ENCODE measurements at places on chromosomes 5 and 9. TPM values are rescaled to one million over a fixed set of nuclear protein-coding genes. Genes with fewer than 3 reads are reported as not detected.

- no peak for DNase-seq
Measured at GRCh38 chr5:123220621-123221146, 131.6 kb downstream of the PRDM6 start.

BTNL9 gene
- not detected for total RNA-seq

RBM22 gene
- total RNA-seq = 13.7 TPM

- DNase-seq = no peak
Measured at GRCh38 chr5:25516141-25516540, 871.4 kb upstream of the CDH10 start.

DNA sequence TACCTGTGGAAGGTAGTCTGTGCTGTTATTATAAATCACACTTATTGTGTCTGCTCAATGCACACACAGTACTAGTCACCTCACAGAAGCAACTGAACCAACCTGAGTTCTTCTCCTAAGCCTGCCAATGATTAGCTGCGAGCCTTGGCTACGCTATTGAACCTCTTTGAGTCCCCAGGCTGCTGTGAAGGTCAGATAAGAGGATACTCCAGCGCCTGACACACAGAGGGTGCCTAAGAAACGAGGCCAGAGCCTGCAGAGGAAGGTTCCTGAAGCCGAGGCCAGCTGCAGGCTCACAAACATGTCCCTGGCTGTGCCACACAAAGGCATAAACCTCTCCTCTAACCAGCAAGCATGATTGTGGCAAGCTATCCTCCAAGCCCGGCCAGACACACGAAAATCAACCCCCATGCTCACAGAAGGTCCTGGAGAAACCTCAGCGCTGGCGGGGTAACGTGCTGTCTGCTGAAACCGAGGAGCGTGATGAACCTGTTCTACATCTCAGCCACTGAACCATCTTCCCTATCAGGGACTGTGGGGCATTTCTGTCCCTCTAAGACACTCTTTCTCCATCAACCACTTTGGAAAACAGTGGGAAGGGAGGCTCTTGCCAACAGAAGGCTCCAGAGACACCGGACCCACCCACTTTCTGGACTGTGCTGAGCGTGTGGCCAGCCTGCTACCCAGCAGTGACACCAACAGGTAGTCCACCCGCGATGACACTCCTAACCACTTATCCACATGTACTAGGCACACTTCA is 53.2 kb upstream of the SLC25A51 start:
- DNase-seq = no peak
